ENCODE measurements at places on chromosomes 5 and 9. TPM values are rescaled to one million over a fixed set of nuclear protein-coding genes. Genes with fewer than 3 reads are reported as not detected.

Gene CPEB4
- total RNA-seq = 7.3 TPM

Gene GPR150
- not detected for total RNA-seq

Gene SV2C
- total RNA-seq = 0.12 TPM

Gene SPIN1
- 158 TPM for total RNA-seq

Gene PCDHGA3
- total RNA-seq = 0.90 TPM

Gene UNC13B
- 52.1 TPM for total RNA-seq

Gene DND1
- 15.5 TPM for total RNA-seq

Gene ZNF367
- total RNA-seq = 11.5 TPM

Gene ZDHHC21
- total RNA-seq = 9.9 TPM

Gene NOTCH1
- total RNA-seq = 97.2 TPM
